SHP77 (cell line): ENCODE measurements at places on chromosomes 5 and 9.

- DNase-seq, result no peak
These were observed 490 bp downstream of the ICE1 start for GRCh38 chr5:5422819-5423515.

DNA sequence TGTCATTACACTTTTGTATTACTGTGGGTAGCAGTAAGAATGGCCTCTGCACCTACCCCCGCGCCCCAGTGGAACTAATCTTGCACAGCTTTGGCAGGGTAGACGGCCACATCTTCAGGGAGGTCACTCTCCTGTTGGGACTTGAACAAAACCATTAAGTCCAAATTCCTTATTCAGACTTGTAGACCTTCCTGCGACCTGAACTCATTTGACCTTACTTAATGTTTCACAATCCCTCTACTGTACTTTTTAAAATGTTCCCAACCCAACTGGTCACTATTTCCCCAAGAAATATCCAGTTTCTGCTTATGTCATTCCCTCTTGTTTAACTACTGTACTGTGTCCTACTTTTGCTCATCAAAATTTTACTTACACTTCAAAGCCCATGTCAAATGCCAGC lies 5.3 kb upstream of the FAM120AOS start:
- DNase-seq, result no peak

- DNase-seq, result no peak
These were observed 1564.0 kb upstream of the CDH9 start for GRCh38 chr5:28602429-28602828.

DNA sequence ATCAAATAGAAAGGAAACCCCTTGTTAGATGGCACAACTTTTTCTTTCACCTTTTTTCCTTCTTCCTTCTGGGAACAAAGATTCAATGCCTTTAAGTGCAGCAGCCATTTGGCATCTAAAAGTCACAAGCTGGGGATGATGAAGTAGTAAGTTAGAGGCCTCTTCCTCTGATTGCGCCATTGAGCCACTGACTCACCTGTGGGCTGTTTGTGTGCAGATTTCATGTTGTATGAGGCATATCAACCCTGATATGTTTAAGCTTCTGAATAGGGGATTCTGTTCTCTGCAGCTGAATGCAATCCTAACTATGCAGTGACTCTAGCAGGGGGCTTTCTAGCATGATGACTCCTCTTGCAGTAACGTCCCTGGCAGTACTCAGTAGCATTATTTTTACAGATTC lies 599.9 kb downstream of the CSNK1G3 start:
- DNase-seq, result no peak

- DNase-seq, result no peak
These were observed 17.4 kb downstream of the ELOVL7 start for GRCh38 chr5:60826653-60827052.

GRCh38 chr5:6447384-6448140 lies 1.1 kb upstream of the UBE2QL1 start:
- no peak for DNase-seq
